ENCODE measurements at places on chromosomes 1 and 21.
A peak's percentile ranks its signal among the peaks of the same experiment; 100 is the strongest.

DNA sequence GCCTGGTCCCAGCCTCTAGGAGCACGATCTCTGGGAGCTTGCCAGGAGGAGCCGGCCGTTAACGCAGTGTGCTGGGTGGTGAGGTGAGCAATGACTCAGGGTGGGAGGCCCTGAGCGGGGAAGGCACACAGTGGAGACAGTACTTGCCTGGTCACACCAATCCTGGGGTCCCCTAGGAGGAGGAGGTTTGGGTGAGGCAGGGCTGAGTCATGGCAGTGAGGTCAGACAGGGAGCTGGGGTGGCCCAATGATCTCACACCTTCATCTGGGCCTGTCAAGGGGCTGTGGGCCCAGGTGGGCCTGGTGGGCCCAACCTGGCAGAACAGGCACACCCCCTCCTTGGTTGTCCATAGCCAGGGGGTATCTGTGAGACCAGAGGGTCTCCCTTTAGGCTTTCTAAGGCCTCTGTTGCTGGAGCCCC lies 8.6 kb upstream of the EDN2 start:
- DNase-seq = no peak

GRCh38 chr1:205317311-205317917 lies 4.1 kb downstream of the NUAK2 start:
- no peak for DNase-seq

GRCh38 chr1:152941037-152941711 lies 5.8 kb upstream of the SPRR5 start:
- DNase-seq = no peak

DNA sequence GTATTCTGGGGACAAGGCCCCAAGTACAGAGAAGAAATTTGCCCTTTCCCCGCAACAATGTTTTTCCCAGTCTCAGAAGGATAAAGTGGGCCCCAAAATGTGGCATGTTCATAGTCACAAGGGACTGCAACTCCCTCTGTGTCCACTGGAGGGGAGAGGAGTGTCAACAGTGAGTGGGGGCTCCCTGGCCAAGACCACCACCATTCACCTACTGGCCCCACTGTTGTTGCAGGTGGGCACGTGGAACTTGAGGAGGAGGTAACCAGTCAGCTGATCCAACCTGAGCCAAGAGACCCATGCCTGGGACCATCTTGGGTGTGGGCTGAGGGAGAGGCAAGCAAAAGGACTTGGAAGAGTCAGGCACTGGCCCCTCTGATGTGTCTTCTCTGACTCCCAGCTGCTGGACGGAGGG lies 777 bp downstream of the NUDT17 start:
- peak; percentile 8 for DNase-seq

DNA sequence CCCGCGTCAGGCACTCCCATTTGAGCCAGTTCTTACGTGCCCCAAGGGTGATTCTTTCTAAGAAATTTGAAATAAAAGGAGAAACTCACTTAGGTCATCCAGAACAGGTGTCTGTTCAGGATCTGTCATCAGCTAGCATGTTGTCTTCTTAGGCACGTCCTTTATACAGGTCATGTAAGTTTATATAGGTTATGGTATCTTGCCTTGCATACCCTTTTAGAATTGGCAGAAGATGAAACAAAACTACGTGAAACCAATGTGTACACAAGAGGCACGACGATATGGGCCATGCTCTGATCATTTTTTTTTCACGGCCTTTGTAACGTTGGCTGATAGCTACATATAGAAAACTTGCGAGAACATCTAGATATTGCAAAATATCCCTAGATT lies 579 bp upstream of the GTF2B start:
- DNase-seq = no peak

GRCh38 chr1:62809788-62810187 lies 25.9 kb downstream of the ATG4C start:
- no peak for DNase-seq

DNA sequence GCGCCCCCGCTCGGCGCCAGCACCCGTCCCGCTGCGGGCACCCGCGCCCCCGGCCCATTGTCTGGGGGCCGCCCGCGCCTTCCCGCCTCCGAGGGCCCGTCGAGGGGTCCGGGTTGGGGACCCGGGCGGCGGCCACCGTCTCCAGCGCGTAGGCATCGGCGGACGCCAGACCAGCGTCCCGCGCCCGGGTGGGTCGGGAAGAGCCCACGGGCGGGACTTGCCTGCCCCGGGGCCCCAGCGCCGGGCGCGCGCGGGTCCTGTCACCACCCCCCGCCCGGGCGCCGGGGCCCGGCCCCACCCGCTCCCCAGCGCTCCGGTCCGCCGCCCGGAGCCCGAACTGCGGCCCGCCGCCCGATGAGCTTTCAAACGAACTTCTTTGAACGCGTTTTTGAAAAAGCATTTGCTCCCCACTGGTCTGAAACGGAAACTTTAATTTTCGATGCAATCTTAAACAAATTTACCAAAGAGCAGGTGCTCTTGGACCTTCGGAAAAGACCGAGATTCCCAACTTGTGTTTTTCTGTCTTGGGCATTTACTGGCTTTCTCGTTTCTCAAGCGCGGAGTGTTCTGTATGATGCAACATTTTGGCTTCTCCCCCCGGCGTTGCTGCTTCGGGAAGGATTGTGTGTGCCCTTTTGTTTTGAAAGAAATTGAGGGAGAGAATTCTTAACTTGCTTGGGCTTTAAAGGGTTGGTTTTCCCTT lies 615 bp downstream of the CLIC4 start:
- DNase-seq = no peak

DNA sequence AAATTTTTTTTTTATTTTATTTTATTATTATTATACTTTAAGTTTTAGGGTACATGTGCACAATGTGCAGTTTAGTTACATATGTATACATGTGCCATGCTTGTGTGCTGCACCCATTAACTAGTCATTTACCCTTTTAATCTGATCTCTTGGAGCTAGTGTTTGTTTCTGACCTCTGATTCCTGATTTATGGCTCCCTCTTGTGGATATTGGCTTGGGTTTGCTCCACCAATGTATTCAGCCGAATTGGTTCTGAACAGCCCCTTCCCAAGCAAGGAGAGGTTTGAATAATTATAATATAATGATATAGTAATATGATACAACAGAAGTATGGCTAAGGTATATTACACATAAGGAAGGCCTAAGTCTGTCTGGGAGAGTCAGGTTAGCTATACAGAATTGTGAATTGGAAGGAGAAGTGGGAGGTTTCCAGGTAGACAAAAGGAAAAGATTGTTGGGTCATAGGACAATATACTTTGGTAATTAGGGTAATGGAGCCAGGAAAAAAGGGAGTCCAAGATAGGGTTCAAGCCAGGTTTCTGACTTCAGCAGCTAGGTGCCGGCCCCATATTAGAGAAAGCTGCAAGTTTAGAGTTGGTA lies 53.1 kb upstream of the HMCN1 start:
- peak; percentile 6 for DNase-seq

- no peak for DNase-seq
These were observed 108.9 kb upstream of the FMN2 start for GRCh38 chr1:239982762-239983161.

- DNase-seq = no peak
These were observed 60.9 kb downstream of the SIPA1L2 start for GRCh38 chr1:232568906-232569553.

DNA sequence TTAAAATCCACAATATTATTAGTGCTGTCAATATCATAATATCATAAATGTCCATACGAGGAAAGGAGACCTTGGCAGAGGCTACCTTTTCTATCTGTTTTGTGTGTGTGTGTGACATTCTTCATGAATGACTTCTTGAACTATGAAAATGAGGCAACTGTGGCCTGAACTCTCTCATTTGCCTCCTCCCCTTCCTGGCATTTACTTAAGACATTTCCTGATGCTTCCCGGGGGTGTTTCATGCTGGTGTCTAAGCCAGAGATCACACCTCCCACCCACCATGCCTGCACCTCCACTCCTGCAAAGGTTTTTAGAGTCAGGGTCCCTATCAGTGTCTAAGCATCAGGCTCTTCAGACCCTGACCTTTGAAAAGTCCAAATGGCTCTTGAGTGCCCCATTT lies 420.9 kb downstream of the KIF26B start:
- no peak for DNase-seq

DNA sequence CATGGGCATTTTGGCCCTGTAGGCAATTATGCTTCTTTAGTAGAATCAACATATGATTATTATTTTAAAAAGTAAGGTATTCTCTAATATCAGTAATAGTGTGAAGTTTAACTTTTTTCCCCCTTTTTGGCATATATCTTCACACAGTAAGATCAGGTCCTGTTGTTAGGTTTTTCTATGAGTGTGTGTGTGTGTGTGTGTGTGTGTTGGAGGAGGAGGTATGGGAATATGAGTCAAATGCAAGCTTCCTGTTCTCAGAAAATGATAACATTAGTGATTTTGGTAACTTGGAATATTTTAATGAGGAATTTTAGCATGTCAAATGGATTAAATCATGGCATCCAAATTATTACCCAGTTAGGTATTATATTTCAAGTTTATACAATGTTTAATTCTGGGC lies 65.8 kb upstream of the BCL10 start:
- no peak for DNase-seq

- peak; percentile 66 for DNase-seq
These were observed 19.2 kb downstream of the AGPAT3 start for GRCh38 chr21:43884012-43884860.

- no peak for DNase-seq
These were observed 19.7 kb upstream of the TIAM1 start for GRCh38 chr21:31363720-31364119.

GRCh38 chr1:168065506-168065905 lies 71.2 kb downstream of the GPR161 start:
- DNase-seq = no peak

- no peak for DNase-seq
These were observed 2.2 kb upstream of the NEK2 start for GRCh38 chr1:211677659-211678058.

- DNase-seq = no peak
These were observed 45.8 kb downstream of the CYP2J2 start for GRCh38 chr1:59880735-59881134.

DNA sequence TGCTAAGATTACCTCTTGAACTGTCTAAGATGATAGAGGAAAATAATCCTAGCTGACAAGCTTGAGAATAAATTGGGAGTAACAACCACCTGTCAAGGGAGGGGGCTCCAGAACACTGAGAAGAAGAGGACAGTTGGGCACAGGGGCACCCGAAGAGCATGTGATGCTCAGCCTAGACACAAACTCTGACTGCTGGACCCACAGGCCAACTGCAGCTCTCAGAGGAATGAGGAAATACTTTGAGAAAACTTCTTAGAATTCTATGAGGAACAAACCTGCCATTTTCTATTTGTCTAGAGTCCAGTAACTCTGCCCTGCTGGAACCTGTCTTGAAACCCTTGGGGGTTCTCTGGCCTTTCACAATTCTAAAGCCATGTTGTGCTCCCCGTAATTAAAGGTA lies 124.1 kb upstream of the KCNK2 start:
- DNase-seq = no peak

GRCh38 chr1:3283849-3284248 lies 170.6 kb upstream of the ARHGEF16 start:
- DNase-seq = no peak

- no peak for DNase-seq
These were observed 12.9 kb downstream of the KCNE1 start for GRCh38 chr21:34499116-34499515.

GRCh38 chr1:167904652-167905130 lies 9.2 kb downstream of the ADCY10 start:
- DNase-seq = no peak

GRCh38 chr1:229848752-229849677 lies 218.0 kb upstream of the GALNT2 start:
- DNase-seq = no peak

DNA sequence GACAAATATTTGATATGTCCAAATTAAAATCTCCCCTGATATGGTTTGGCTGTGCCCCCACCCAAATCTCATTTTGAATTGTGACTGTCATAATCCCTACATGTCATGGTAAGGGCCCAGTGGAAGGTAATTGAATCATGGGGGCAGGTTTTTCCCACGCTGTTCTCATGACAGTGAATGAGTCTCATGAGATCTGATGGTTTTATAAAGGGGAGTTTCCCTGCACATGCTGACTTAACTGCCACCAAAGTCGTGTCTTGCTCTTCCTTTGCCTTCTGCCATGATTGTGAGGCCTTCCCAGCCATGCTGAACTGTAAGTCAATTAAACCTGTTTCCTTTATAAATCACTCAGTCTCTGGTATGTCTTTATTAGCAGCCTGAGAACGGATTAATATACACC lies 207.0 kb downstream of the BARHL2 start:
- DNase-seq = no peak

- DNase-seq = no peak
These were observed 64.3 kb downstream of the FYB2 start for GRCh38 chr1:56754708-56755479.

GRCh38 chr1:8170059-8170835 lies 144.1 kb upstream of the ERRFI1 start:
- DNase-seq = no peak

- no peak for DNase-seq
These were observed 69.5 kb downstream of the LHX8 start for GRCh38 chr1:75203415-75204277.

- no peak for DNase-seq
These were observed 65.7 kb downstream of the PEX14 start for GRCh38 chr1:10540277-10541005.

DNA sequence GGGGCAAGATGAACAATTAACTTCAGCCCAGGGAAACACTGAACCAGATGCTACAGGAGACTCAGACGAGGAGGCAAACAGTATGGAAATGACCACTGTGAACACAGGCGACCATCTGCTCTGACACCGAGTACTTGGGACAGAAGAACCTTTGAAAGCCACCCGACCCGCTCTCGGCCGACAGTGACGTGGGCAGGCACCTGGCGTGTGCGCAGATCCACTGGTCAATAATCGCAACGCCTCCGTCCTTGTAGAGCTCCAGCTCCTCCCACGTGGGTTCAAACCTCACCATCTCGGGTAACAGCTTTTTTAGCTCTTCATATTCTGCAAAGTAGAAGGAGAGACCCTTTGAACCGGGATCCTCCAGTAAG lies 20.3 kb downstream of the POFUT2 start:
- no peak for DNase-seq

- DNase-seq = no peak
These were observed 181.5 kb downstream of the PLPP3 start for GRCh38 chr1:56397811-56398231.

DNA sequence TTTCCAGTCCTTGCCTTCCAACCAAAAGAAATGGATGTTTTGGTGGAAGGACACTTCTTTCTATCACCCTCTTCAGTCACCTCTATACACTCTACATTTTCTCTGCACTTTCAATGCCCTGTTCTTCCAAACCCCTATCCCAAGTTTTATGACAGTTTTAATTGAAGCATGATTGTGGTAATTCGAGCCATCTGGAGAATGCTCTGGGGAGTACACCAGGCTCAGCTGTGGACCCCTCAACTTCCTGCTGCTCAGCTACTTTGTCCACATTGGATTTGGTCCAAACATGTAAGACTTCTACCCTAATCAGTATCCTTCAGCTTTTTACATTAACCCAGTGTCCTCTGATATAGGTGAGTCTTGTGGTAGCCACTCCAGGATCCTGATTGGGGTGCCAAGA lies 129.6 kb downstream of the SYT2 start:
- no peak for DNase-seq

GRCh38 chr1:167094690-167095089 lies 815 bp downstream of the STYXL2 start:
- DNase-seq = no peak

DNA sequence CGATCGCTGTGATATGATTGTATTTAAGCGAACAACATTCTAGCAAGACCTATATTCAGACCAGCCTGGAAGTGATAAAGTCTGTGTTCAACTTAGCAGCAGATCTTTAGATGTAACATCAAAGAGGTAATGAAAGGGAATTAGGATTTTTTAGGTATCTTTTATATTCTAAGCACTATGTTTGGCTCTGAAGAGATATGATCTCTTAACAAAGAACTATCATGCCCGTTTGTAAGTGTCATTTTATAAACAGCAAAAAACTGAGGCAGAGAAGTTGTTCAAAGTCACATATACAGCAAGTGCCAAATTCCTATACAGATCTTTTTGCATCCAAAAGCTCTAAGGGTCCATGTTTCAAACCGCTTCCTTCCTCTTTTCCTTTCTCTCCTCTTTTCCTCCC lies 53.0 kb upstream of the TIAM1 start:
- DNase-seq = no peak
